Thyroid gland (tissue), 4 donors: ENCODE measurements at places on chromosomes 7 and 10.

GRCh38 chr7:26449175-26450165 is 157.8 kb downstream of the SNX10 start:
- no peak for DNase-seq

DNA sequence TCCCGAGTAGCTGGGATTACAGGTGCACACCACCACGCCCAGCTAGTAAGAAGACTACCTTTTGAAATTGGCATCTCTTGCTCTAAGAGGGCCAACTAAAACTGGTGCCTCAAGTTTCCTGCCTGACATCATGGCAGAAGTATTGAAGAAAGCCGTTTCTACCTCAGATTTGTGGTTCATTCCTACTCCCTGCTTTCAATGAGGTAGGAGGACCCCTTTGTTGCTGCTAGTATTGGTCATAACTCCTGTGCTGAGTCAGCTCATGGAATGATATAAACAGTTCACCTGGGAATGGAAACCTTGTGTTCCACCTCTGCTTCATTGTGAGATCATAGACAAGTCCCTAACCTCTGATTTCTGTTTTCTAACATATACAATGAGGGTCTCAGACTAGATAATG is 82.8 kb downstream of the CDK6 start:
- no peak for DNase-seq

GRCh38 chr10:44988957-44989585 is 10.5 kb upstream of the DEPP1 start:
- DNase-seq: no peak

DNA sequence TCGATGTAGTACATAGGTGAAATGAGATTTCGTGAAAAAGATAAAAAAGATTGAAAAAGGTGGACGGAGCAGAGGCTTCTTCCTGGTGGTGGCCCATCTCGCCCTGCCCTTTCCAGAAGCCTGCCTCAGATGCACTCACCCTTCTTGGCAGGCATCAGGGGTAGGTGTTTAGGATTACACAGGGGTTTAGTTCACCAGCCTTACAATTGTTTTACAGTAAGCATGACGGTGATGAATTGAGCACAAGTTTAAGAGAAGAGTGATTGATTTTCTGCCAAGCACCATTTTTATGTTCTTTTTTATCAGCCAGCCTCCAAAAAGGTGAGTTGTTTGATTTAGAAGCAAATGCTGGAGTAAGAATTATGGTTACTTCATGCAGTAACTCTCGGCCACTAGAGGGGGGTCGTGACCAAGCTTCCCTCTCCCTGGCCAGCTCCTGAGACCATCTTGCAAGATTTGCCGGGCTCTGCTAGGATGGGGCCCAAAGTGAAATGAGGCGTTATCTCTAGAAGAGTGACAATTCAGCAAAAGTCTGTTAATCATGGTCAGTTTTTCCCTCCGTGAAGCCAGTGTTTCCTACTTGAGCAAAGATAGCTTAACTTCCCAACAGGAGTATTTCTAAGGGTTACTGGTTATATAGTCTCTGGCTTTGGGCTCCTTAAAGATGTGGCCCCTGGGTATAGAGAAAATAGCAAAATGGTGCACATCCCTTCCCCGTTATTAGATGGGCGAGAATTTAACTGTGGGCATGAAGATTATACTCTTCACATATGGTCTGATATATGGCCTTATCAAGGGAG is 228.8 kb downstream of the BMPER start:
- peak; percentile 1 for DNase-seq

DNA sequence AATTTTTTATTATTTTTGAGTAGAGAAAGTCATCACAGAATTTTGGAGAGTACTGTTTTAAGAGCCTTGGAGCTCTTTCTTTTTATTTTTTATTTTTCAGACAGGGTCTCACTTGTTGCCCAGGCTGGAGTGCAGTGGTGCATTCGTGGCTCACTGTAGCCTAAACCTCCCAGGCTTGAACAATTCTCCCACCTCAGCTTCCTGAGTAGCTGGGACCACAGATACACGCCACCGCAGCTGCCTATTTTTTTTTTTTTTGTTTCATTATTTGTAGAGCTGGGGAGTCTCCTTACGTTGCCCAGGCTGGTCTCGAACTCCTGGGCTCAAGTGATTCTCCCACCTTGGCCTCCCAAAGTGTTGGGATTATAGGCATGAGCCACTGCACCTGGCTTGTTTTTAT is 10.6 kb downstream of the CPA4 start:
- DNase-seq: no peak

GRCh38 chr7:31304446-31304845 is 36.1 kb downstream of the NEUROD6 start:
- no peak for DNase-seq

- no peak for DNase-seq
These were observed 14.5 kb upstream of the ZNF777 start for GRCh38 chr7:149475121-149476045.

- no peak for DNase-seq
These were observed 190.2 kb upstream of the HGF start for GRCh38 chr7:81960026-81960425.

DNA sequence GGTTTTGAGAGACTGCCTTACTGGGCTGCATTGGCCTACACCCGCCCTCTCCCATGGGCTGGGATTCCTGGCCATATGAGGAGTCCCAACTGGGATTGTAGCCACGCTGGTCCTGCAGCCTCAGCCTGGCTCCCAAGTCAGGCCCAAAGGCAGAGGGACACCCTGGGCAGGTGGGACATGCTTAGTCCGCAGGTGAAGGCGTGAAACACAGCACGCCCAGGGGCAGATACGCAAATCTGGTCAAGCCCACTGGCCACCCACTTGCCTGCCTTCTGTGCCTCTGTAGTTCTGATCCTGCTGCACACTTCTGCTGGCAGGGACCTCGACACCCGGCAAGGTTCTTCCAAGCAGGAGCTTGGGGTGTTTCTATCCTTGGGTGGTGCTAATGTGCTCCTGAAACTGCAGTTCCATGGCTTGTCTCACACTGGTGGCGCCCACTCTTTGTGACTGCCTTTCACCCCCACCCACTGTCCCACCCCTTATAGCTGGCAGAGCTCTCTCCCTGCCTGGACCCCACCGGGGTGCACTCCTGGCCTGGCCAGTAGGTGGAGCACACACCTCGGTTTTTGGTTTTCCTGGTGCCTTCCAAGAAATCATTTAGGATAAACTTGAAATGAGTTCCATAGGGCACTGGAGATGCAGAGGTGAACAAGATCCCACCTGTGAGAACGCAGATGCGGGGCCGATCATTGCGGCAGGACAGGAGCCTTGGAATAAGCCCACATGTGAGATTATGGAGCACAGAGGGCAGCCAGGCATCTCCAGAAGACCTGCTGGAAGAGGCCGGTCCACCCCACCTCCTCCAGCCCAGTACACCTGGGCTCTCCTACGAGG is 47.9 kb downstream of the MKI67 start:
- DNase-seq: no peak

- no peak for DNase-seq
These were observed 1.1 kb upstream of the ATOH7 start for GRCh38 chr10:68233046-68233445.
